ENCODE measurements at places on chromosomes 6 and 20.
A peak's percentile ranks its signal among the peaks of the same experiment; 100 is the strongest.

DNA sequence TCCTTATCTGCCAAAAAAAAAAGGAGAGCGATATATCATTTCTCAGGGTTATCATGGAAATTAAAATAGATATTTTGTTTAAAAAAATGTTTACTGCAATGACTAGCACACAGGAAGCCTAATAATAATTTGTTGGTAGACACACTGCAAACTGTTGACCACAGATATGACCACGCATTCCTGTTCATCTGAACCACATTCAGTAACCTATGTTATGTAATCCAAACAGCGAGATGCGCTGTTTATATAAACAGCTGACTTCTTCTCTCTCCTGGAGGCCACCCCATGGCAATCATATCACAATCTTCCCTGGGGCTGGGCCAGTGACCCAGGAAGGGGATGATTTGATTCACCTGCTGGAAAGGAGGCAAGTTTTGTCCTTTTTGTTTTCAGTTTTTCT, 129.3 kb upstream of the UST start:
- no peak for DNase-seq

- no peak for DNase-seq
These were observed 2.5 kb downstream of the SYNJ2 start for GRCh38 chr6:157984128-157984527.

DNA sequence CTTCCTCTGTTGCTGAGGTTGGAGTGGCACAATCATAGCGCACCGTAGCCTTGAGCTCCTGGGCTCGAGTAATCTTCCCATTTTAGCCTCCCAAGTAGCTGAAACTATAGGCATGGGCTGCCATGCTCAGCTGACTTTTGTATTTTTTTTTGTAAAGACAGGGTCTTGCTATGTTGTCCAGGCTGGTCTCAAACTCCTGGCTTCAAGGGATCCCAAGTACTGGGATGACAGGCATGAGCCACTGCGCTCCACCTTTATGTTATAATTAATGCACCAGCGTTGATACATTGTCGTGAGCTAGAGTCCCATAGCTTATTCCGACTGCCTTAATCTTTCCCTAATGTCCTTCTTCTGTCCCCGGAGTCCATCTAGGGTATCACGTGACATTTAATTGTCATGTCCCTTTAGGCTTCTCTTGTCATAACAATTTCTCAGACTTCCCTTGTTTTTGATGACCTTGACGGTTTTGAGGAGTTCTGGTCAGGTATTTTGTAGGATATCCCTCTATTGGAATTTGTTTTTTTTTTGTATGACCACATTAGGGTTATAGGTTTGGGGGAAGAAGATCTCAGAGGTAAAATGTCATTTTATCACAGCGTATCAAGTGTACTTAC, 63.9 kb downstream of the CEBPB start:
- DNase-seq, result no peak

DNA sequence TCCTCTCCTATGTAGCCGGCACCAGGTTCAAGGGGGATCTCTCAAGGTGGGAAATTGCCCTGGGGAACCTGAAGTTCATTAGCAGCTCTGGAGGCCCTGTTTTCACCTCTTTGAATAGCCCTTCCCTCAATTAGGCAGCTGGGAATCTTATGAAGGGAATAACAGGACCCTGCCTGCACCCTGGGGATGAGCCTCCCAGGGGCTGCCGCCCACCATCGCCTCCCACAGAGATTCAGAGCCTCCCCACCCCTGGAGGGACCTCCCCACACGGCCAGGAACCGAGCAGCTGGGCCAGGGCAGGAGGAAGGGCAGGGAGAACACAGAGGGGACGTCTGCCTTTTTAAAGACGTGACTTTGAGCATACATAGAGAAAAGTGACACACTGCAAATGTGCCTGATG, 4.6 kb upstream of the EEF1A2 start:
- no peak for DNase-seq

DNA sequence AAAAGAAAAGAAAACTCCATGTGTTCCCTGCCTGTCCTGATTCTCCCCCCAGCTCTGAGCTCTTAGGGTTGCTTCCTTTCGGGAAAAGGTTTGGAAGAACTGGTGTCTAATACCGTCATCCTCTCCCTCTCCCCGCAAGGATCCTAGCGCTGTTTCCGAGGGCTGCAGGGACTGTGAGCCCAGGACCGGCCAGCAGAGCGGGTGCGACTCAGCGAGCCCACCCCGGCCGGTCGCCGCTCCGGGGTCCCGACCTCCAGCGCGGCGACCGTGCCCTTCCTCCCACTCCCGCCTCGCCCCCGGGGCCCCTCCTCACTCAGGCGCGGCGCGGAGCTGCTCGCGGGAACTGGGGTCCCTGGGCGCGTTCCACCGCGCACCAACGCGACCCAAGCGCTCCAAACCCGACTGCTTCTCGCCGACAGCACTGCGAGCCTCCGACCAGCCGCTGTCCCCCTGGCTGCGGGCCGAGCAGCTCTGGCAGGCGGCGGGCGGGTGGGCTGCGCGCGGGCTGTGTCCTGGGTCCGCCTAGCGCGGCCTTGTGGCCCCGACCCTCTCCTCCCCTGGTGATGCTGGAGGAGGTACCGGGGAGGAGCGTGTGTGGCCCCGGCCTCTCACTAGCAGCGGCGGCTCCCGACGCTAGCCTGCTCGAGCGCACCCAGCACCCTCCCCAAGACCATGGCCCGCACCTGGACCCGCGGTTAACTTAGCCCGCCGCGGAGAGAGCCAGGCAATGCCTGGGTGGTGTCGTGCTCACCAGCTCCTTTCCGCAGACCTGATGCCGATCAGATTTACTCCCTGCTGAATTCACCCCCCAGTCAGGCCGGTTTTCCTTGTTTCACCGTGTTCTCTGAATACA, at the start of gene PLA2G7:
TSS of gene PLA2G7 (minus strand) at position 509 of the 853 bp plus-strand sequence. CDS start 12,484 bp downstream, outside the sequence.
- no peak for DNase-seq

GRCh38 chr6:624979-625378, 31.9 kb downstream of the HUS1B start:
- DNase-seq, result no peak

- DNase-seq, result no peak
These were observed 43.1 kb downstream of the SLX4IP start for GRCh38 chr20:10478205-10478604.

- no peak for DNase-seq
These were observed 34.6 kb downstream of the CYP24A1 start for GRCh38 chr20:54139188-54139587.

- no peak for DNase-seq
These were observed 48.7 kb downstream of the TSHZ2 start for GRCh38 chr20:53020834-53021233.

GRCh38 chr6:106508834-106509233, 120.5 kb downstream of the RTN4IP1 start:
- no peak for DNase-seq

- DNase-seq, result no peak
These were observed at the start of gene OVOL2 for GRCh38 chr20:18057101-18057993. Gene OVOL2 (minus strand): TSS chr20:18057916. CDS start chr20:18057634, 282 bp downstream.

DNA sequence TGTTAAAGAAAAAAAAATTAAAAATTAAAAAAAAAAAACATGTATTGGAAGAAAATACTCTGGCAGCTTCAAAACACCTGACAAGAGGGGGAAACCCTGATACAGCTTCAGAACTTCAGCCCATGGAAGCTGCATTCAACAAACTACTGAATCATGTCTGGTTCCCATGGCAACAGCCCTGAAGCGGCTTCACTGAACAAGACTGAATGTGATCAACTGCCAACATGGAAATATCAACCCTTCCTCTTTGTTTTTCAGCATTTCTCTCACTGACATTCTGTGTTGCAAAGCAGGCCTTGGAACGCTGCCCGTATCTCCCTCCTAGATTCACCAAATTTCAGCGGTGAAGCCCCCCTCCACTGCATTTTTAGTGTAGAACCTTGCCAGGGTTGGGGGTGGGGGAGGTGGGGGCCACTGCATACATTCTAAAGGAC, 91.3 kb upstream of the SHLD1 start:
- DNase-seq, result peak; percentile 67

GRCh38 chr6:4806337-4806725, 30.1 kb downstream of the CDYL start:
- DNase-seq, result no peak

DNA sequence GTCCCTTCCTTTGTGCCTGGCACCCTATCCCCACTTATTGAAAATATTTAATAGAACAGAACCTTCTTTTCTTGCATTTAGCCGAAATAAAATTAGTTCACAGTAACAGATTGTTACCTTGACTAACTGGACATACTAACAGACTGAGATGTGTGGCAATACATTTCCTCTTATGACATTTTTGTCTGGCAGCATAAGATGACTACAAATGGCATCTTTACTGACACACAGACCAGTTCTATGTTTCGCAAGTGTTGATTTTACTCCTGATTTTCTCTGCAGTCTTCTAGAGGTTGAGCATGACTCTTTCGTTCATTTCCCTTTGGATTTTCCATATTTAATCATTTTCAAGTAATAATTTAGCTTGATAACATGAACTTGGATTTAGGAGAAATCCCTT, 474.6 kb downstream of the CBLN4 start:
- no peak for DNase-seq

GRCh38 chr20:45179166-45179565, 4.5 kb downstream of the PI3 start:
- DNase-seq, result no peak

GRCh38 chr6:73062837-73063236, 162.5 kb downstream of the KHDC1L start:
- no peak for DNase-seq

- DNase-seq, result no peak
These were observed 191.8 kb downstream of the NRN1 start for GRCh38 chr6:5814901-5815300.

GRCh38 chr6:165636402-165637048, 26.5 kb downstream of the PDE10A start:
- no peak for DNase-seq

DNA sequence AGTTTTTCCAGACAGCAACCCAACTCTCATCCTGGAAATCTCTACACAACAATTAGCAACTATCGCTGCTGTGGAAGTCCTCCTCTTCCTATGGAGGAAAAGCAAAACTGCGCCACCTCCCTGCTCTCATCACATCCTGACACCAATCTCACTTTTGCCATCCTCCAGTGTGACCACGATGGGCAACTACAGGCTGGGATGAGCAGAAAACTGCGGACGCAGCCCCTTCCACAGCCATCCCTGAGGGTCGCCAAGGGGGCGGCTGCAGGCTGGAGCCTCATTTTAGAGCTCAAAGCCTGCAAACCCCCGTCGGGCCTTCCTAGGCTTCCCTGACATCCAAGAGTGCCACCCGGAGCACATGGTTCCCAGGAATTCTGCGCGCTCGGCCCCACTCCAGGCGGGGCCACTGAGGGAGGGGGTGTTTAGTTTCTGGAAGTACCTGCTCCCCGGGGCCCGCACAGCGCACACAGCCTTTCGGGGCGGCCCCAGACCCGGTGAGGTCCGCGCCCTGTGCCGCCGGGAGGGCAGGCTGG, 1.2 kb downstream of the TCFL5 start:
- DNase-seq, result no peak

DNA sequence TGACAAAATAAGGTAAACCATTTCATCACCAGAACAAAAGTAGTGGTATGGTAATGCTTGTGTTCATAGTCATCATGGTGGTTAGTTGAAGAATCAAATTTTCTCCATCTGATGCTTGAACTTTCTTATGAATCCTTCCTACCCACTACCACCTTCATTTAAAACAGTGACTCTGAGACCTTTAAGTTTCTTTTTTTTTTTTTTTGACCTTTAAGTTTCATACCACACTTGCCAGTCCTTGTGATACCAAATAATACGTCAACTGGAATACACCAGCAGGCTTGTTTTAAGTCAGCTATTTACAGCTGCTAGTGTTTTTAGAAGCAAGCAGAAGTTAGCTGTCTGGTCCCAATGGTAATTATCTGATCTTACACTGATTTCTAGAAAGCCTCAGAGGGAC, 413.4 kb upstream of the SOX4 start:
- DNase-seq, result no peak

GRCh38 chr20:62337558-62338293, 29.4 kb downstream of the LAMA5 start:
- DNase-seq, result no peak

GRCh38 chr6:11712760-11713159, 65.8 kb downstream of the ADTRP start:
- no peak for DNase-seq

DNA sequence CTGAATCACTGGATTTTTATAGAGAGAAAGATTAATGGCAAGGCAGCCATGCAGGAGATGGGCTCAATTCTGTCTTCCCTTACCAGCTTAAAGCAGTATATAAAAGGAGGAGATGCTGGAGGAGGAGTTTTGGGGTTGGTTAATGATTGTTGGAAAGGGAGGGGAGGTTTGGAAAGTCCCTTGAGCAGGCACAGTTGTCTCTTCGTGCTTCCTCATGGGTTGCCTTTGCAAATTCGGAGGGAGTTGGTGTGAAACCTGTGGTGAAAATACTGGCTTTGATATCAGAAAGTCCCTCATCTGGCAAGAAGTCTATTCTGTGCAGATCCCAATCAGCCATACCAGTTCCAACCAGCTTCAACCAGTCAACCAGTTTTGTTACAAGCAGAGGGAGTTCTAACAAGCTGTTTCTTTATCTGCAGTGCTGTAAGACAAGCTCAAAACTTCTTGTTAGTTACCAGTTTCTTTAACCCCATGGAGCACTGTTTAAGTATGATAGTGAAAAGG, 107.0 kb downstream of the HIVEP1 start:
- no peak for DNase-seq

- no peak for DNase-seq
These were observed 140.4 kb upstream of the CENPW start for GRCh38 chr6:126199466-126199865.

DNA sequence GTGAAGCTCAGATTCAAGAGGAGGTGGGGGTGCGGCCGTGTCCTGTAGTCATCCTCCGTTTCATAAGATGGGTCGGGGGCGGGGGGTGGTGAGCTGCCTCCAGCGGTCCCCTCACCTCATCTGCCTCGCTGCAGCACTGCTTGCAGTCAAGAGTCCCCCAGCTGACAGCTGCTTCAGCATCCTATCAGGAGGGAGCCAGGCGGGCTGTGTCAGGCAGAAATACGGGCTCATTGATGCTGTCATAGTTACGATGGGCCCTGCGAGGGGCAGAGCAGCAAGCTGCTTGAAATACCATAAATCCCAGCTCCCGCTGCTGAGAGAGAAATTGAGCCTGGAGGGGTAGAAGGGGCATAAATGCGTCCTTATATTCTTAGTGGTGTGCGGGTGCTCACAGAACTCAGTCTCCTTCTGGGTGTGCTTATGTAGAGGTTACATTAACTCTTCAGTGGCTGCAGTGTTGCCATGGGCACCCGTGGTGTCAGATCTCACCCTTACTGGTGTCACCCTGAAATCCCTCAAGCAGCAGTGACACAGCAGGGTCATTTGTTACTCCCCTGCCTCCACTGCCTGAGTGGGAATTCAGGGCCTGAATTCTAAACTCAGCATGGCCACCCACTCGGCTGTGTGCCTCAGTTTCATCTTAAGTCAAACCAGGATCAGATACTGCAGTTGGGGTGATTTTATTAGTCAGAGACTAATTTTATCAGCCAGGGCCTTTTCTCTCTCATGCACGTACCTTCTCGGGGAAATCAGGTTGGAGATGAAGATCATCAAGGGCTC, 21.8 kb downstream of the CCDC167 start:
- no peak for DNase-seq

Data from NCI-H1694 (cell line).